Gastrocnemius medialis (tissue), 4 donors: ENCODE measurements at places on chromosomes 3 and 15.

GRCh38 chr3:143902210-143902609 is 53.9 kb upstream of the SLC9A9 start:
- no peaks in the 10 kb centered on the region for H3K36me3 ChIP-seq
- H3K27ac ChIP-seq = no peak overlapping the region
- no peak overlapping the region for H3K4me3 ChIP-seq

- H3K27me3 ChIP-seq = peaks cover 100% of the 10 kb centered on the region
- H3K36me3 ChIP-seq = no peaks in the 10 kb centered on the region
- H3K4me3 ChIP-seq = peak overlapping the region; percentile 32
- no peak overlapping the region for H3K27ac ChIP-seq
- peaks cover 25% of the 10 kb centered on the region for H3K4me1 ChIP-seq
Measured at GRCh38 chr15:60004846-60005351, 788 bp downstream of the FOXB1 start.

GRCh38 chr3:149316437-149316836 is 17.0 kb downstream of the TM4SF18 start:
- DNase-seq = no peak
- no peak overlapping the region for H3K4me3 ChIP-seq
- H3K27ac ChIP-seq = no peak overlapping the region

GRCh38 chr3:36923981-36924743 is 20.7 kb downstream of the TRANK1 start:
- H3K27me3 ChIP-seq = no peaks in the 10 kb centered on the region
- no peak overlapping the region for H3K4me3 ChIP-seq
- no peaks in the 10 kb centered on the region for H3K4me1 ChIP-seq
- H3K27ac ChIP-seq = no peak overlapping the region
- H3K36me3 ChIP-seq = no peaks in the 10 kb centered on the region

GRCh38 chr3:144488927-144489326 is 517.3 kb downstream of the DIPK2A start:
- H3K36me3 ChIP-seq = no peaks in the 10 kb centered on the region
- no peaks in the 10 kb centered on the region for H3K27me3 ChIP-seq
- no peaks in the 10 kb centered on the region for H3K4me1 ChIP-seq
- H3K4me3 ChIP-seq = no peak overlapping the region
- no peak overlapping the region for H3K27ac ChIP-seq
- DNase-seq = no peak

GRCh38 chr15:85672332-85673084 is 122.2 kb downstream of the KLHL25 start:
- H3K4me1 ChIP-seq = peaks cover 48% of the 10 kb centered on the region
- no peak overlapping the region for H3K4me3 ChIP-seq
- DNase-seq = no peak
- peak overlapping the region; percentile 83 for H3K27ac ChIP-seq
- H3K36me3 ChIP-seq = no peaks in the 10 kb centered on the region

DNA sequence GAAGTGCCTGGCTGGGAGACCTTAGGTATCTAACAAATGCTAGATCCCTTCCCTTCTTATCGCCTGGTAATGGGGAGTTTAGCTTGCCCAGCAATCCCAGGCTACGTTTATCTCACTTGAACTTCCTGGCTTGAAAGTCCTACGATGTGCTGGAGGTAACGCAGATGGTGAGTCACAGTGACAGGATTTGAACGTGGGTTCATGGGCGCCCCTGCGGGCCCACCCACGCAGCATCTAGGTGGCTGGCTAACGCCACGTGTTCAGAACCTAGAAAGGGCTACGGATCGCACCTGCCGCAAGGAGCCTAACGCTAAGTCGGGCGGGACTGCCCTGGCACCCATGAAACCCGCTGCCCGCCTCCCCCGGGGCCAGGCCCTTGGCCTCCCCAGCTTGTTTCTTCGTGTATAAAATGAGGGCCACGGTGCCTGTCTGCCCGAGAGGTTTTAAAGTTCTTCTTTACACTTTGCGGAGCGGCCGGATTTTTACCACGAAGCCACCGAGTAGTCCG is 600 bp upstream of the USP3 start:
- H3K4me3 ChIP-seq = peak overlapping the region; percentile 71
- H3K27me3 ChIP-seq = no peaks in the 10 kb centered on the region
- H3K4me1 ChIP-seq = peaks cover 54% of the 10 kb centered on the region
- no peaks in the 10 kb centered on the region for H3K36me3 ChIP-seq
- peak overlapping the region; percentile 96 for H3K27ac ChIP-seq
- DNase-seq = peak; percentile 77
